Stimulated activated CD8-positive, alpha-beta memory T cell treated with anti-CD3 and anti-CD28 coated beads, Interleukin-15, amount 100 ng/mL, for 4 hours (primary cell): ENCODE measurements at places on chromosomes 16 and 17.

GRCh38 chr16:30157214-30157613 lies 26.2 kb upstream of the CORO1A start:
- no peak for DNase-seq

DNA sequence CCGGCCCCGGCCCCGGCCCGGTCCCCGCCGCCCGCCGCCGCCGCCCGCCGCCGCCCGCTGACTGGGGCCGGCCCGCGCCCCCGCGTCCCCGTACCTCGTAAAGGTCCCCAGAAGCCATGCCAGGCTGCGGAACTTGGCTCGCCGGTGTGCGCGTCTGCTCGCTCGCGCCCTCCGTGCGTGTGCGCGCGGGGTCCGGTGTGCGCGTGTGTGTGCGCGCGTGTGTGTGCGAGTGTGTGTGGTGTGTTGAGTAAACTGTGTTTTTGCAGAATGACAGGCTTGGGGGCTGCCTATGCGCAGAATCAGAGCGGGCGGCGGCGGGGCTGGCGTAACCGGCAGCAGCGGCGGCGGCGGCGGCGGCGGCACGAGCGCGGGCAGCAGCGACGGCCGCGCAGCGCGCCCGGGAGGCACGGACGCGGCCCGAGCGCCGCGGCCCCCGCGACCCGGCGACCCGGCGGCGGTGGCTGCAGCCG lies 307 bp downstream of the CDYL2 start:
- DNase-seq, result no peak

DNA sequence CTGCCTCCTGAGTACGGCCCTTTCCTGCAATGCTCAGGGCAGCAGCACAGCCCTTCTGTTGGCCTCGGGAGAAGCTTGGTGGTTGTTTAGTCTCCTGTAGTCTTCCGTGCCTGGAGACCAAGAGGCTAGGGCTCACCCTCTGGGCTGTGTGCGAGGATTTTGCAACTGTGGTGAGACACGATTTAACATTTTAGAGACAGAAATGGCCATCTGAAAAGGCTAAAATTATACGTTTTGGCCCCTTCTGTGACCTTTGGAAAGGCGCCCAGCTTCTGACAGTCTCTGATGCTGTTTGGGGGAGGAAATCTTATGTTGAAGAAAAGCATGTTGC lies 33.1 kb downstream of the FOXL1 start:
- no peak for DNase-seq

DNA sequence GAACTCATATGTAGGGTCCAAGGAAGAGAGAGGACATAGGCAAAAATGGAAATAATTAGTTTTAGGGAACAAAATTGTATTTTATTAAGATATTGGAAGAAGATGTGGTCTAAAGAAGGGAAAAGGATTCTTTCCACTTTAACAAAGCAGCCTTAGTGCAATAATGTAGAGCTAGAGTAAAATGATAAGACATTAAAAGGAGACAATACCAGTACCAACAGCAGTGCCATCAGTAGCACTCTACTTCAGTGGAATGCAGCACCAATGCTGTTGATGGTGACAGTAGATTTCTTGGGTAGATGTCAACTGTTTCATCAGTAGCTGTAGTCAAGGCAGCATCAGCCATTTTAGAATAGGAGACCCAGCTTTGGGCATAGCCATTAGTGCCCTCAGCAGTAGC lies 124.3 kb downstream of the BRIP1 start:
- DNase-seq, result no peak

GRCh38 chr17:5629128-5629527 lies 44.8 kb upstream of the NLRP1 start:
- DNase-seq, result no peak

GRCh38 chr16:31192856-31193642 lies 9.5 kb downstream of the PYCARD start:
- DNase-seq, result no peak

- DNase-seq, result no peak
These were observed 41.0 kb downstream of the NXPH3 start for GRCh38 chr17:49616601-49617131.

DNA sequence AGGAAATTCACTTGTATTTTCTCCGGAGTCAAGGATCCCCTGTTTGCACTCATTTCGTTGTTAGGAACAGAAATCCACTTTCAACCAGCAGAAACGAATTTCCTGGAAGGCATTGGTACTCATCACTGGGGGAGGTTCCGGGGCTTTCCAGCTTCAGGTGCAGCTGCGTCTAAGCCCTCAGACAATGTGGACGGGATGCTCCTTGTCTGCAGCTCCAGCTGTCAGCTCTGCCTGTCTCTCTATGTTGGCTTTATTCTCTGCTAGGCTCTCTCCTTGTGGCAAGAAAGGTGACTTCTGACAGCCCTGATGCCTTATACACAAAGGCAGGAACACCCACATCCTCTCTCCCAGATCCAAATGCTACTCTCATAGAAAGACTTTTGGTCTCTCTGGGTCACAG lies 183.9 kb upstream of the HSBP1 start:
- DNase-seq, result no peak

DNA sequence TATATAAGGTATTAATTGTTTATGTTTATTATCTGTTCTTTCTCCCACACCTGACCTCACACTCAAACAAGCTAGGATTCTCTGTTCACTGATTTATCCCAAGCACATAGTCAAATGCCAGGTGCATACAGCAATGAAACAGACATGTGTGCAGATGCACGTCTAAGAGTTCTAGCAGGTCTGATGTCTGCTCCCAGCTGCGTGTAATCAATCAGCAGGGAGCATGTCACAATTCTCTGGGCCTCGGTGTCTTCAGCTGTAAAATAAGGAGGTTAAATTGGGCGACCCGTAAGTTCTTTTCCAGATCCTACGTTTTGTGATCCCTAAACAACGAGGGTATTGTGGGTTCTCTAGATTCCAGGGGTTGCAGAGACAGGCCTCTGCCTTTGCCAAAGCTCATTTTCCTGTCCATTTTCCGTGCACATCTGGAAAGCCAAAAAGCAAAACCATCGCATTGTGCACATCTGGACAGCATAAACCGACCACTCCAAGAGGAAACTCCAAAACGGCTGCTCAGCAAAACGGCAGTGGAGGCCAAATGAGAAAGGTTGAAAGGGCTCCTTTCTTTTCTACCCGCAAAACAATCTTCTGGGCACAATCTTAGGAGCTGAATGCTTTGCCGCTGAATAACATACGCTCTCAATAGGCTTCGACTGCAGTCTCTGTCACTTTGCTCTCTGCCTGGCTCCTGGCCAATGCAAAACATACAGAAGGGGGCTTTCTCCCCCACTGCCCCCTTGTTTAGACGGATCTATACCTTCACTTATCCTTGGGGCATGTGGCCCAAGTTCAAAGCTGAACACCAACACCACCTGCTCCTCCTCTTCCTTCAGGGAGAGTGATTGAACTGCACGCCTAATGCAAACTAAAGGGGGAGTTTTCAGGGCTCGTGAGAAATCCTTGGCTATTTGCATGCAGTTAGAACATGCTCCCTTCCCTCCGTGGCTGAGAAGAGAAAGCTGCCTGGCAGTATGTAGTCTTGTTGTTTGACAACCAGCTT lies 426.3 kb downstream of the SLC39A11 start:
- no peak for DNase-seq

DNA sequence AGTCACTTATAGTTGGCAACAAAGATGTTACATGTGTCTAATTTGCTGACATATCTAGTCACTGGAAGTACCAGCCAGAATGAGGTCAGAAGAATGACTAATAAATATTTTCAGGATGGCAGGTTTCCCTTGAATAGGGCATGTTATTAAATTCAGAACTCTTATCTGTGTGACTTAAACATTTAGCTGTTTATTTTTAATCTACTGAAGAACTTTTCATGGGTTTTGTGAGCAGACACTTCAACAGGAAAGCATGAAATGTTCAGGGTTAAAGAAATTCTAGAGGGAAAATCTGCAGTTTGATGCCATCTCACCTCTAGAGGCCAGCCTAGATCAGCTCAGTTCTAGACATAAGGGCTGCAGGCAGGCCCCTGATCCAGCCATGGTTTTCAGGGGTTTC lies 13.2 kb downstream of the JPT2 start:
- DNase-seq, result no peak

DNA sequence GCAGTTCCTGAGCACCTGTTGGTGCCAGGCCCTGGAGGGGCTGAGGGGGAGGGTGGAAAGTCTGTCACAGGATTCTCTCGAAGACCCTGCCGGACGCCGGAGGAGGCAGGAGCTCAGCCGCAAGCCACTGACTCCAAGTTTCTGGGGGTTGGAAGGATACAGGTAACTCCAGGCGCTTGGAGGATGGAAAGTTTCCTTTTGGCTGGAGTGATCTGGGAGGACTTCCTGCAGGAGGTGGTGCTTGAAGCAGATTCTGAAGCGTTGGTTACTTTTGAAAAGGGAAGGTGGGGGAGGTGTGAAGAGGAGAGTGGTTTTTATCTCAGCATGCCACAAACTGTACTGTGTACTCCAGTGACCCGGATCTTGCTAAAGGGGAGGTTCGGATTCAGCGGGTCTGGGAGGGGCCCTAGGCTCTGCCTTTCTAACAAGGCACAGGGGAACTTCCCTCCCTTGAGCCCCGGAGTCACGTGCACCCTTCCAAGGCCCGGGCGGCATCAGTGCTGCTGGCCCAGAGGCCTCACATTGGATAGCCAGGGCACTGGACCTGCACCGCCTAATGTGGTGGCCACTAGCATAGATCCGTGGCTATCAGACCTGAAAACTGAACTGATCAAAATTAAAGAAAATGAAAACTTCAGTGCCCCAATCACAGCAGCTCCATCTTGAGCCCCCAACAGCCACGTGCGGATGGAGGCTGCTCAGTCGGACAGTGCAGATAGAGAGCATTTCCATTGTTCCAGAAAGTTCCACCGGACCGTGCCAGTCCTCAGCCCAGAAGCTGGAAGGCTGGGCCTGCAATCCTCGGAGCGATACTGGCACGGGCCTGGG lies 42.2 kb upstream of the GSE1 start:
- DNase-seq, result no peak
